ENCODE measurements at places on chromosomes 4 and X.

- DNase-seq, result no peak
Measured at GRCh38 chrX:111411557-111411956, 435 bp downstream of the DCX start.

- DNase-seq, result no peak
Measured at GRCh38 chr4:154073107-154073822, 284.4 kb upstream of the SFRP2 start.

DNA sequence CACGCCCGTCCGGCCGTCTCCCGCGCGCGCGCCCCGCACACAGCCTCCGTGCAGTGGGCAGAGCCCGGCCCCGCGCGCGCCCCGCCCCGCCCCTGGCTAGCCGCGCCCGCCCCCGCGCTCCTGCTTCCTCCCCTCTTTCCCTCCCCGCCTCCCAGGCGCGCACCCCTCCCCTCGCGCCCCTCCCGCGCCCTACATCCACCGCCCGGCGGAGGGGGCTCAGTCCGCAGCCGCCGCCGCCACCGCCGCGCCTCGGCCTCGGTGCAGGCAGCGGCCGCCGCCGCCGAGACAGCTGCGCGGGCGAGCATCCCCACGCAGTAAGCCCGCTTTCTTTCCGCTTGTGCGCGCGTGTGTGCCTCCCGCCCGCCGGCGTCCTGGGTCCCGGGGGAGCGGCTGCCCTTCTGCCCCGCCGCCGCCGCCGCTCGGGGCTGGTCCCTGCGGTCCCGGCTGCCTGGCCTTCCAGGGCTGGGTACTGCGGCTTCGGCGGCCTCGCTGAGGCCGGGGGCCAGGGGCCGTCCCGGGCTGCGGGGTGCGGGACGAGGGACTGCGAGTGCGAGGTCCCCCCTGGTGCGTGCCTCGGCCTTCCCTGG lies at the start of gene FHL1:
TSS of gene FHL1 (plus strand) at position 219 of the 587 bp plus-strand sequence.
- no peak for DNase-seq

GRCh38 chrX:72141372-72142004 lies 9.8 kb upstream of the RTL5 start:
- DNase-seq, result no peak

GRCh38 chrX:109785053-109785452 lies 52.0 kb upstream of the ACSL4 start:
- no peak for DNase-seq

DNA sequence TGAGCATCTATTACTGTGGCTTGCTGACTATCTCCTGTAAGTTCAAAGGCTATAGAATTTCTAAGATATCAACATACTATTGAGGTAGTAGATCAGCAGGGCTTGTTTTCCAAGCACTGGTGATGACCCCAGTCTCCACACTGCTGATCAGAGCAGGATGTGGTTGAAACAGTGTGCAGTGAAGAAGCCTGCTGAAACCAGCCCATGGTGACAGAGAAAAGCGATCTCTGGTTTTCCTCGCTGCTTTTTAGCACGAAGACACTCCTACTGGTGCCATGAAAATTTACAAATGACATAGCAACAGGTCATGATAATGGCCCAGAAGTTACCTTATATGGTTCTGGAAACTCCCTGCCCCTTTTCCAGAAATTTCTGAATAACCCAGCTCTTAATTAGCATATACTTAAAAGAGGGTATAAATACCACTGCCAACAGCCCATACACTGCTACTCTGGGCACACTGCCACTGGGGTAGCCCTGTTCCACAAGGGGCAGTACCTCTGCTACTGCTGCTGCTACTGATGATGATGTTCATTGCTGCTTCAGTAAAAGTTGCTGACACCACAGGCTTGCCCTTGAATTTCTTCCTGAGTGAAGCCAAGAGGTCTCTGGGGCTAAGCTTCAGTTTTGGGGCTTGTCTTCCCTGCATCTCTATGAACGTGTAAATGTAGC lies 1689.5 kb upstream of the PCDH10 start:
- DNase-seq, result no peak

DNA sequence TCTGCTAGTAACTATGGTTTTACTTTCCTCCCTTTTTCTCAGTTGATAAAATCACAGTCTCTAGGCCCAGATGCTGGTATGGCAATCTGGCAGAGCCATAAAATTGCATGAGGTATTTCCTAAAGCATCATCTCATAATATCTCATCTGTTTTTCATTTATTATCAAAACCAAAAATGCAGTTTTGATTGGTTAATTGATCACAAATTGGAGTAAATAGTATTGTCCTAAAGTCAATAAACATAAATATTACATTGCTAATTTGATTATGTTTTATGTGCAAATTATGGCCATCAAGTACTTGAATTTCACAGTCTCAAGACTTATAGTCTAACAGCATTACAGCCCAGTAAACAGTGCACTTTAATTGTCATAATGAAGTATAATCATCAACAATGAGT lies 2365.6 kb downstream of the ARAP2 start:
- no peak for DNase-seq

DNA sequence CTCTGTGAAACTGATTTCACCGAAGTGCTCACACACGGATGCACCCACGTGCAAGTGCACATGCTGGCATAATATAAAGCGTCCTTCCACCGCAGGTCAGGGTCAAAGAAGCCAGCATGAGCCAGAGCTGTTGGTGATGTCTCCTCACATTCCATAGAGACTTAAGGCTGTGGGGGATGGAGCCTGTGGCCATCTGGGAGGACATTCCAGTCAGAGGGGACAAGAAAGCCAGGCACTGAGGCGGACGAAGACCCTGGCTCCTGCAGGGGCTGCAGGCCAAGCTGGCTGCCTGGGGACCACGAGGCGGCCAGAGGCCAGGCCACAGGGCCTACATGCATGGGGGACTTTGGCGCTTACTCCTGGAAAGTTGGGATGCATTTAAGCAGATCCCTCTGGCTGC lies 7.7 kb downstream of the RNF212 start:
- DNase-seq, result no peak

GRCh38 chrX:124190440-124190839 lies 142.0 kb upstream of the TEX13D start:
- DNase-seq, result no peak

DNA sequence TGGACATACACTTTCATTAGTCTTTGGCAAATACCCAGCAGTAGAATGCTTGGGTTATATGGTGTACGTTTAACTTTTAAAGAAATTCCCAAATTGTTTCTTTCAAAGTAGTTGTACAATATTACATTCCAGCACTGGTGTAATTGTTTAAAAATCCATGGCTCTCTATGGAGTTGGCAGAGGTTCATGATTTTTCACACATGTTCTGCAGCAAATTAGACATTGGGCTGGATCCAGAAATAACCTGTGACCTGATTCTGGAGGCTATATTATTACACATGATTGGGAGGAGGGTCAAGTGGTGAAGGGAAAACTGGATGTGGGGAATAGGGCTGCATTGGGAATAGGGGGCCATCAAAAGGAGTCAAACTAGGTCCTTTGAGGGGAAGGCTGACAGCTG lies 41.9 kb downstream of the MAMLD1 start:
- no peak for DNase-seq

- DNase-seq, result no peak
Measured at GRCh38 chr4:25437926-25438325, 60.9 kb downstream of the ANAPC4 start.

DNA sequence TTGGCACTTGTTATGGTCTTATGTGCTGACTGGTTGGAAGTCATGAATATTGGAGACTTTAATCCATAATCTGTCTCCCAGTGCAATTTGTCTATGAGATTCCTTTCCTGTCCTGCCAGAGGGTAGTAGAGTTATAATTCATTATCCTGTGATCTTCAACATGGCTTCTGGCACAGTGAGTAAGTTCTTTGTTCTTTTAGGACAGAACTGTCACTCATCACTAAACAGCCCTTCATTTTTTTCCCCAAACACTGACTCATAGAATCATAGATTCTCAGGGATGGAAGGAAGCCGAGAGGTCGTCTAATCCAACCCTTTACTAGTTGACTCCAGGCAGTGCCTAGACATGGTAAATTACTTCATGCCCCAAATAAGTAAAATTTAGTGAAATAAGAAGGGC lies 78.4 kb downstream of the LUZP4 start:
- no peak for DNase-seq

DNA sequence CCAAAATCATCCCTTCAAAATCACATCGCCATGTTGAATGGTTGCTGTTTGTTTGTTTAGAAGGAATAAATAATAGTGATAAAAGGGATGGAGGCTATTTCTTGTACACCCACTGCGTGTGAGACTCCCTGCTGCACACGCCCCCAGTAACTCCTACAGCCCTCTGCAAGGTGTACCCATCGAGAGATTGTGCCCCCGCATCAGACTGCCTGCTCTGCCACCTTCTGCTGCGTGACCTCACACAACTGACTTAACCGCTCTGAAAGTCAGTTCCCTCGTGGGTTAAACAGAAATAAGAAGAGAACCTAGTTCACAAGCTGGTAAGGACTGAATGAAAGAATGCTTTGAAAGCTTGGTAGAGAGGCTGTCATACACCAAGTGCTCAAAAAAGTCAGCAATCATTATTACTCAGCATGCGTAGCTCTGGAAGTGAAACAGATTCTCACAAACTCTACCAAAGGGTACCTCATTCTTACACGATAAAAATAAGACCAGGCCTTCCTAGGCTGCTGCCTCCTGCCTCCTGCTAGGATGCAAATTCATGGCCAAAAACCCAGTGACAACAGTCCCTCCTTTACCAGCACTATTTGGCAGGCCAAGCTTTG lies 147.1 kb downstream of the CPEB2 start:
- no peak for DNase-seq

DNA sequence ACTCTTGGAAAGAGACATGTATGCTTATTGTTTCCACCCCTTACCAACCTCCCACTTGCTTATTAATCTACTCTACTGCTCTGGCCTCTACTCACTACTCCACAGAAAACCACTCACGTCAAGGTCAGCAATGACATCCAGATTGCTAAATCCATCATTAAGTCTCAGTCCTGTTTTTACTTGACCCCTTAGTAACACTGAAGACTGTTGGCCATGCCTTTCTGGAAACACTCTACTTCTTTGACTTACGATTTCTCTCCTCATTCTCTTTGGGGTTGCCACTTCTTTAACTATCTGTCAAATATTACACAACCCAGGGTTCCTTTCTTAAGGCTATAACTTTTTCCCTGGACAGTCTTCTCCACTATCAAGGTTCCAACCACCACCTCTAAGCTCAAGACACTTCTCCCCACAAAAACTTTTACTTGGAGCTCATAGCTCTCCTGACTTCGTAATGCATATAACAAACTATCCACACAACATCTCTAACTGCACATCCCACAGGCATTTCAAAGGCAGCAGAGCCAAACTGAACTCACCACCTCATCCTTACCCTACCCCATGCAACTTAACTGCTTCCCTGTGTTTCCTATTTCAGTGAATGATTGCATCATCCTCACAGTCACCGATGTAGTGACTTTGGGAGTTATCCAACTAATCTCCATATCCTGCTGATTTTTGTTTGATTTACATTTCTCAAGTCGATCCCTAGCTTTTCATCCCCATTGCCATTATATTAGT lies 15.8 kb upstream of the MAGEA4 start:
- DNase-seq, result no peak

DNA sequence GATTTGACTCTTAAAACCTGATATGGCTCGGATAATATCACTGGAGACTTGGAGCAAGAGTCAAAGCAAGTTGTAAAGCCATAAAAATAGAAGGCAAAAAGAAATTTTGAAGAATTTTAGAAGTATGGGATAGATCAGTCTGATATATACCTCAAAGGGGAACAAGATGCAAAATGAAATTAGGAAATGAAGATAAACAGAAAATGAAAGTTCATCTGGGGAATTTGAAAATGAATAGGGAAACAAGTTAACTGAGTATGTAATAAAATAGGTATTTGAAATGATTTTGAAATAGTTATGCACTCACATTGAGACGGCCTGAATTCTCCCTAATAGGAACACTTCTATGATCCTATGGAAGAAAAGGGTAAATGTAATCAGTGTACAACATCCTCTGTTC lies 5.7 kb downstream of the CYP2U1 start:
- DNase-seq, result no peak

GRCh38 chr4:103425406-103425805 lies 227.3 kb upstream of the CENPE start:
- DNase-seq, result no peak

DNA sequence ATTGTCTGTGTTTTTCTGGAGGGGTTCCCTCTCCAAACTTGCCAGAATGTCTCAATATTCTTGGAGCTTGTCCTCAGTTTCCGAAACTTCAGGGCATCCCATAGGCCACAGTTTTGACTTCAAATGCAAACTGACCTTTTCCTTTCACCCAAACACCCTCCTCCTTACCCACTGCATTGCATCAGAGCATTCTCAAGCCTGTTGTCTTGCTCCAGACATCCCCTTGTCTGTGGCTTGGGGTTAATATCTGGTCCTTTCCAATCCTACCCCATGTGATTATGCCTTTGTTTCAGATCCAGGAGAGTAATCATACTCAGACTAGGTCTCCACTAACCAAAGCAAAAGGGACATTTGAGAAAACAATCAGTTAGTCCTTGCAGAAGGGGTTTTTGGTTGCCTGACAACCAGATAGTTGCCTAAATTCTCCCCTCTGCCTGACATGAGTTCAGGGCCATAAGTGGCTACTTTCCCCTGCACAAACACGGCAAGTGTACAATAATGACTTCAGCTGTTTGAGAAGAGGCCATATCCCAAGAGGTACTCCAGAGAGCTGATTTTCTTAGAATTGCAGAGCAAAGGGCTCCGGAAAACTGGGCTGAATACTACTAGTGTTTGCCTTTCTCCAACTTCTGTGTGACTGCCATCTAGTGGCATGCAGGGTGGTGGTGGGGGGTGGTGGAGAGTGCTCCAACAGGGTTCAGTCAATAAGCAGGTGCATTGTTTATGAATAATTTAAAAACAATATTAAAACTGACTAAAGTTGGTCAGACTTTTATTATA lies 130.2 kb downstream of the CHRDL1 start:
- no peak for DNase-seq

DNA sequence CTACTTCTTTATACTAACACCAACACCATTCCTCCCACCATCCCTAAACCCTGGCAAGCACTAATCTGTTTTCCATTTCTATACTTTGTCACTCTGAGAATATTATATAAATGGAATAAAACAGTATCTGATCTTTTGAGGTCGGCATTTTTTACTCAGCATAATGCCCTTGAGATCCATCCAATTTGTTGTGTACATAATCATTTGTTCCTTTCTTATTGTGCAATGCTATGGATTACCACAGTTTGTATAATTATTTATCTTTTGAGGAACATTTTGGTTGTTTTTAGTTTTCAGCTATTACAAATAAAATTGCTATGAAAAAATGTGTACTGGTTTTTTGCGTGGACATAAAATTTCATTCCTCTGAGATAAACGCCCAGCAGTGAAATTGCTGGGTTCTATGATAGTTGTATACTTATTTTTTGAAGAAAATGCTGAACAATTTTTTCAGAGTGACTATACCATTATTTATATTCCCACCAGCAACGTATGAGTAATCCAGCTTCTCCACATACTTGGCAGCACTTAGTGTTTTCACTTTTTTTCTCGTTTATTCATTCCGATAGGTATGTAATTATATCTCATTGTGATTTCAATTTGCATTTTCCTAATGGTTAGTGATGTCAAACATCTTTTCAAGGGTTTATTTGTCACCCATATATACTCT lies 154.3 kb upstream of the DCAF8L1 start:
- DNase-seq, result no peak

DNA sequence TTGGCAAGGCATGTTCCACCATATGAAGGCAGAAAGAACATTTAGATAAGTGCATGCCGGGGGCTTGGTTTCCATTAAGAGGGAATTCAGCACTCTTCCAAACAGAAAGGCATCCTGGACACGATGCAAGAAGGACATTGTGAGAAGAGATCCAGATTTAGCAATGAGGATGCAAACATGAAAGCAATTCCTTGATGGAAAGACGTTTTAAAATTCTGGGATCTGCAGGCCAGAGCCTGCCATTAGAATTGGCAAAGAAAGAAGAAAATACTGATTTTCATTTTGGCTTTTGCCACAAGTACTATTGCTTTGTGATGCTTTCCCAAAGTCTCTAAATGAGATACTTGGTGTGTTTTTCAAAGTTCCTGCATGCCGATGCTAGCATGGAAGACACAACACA lies 367.6 kb downstream of the PPP3CA start:
- DNase-seq, result no peak

All from cortex of kidney (tissue), 1 donor.